ENCODE measurements at places on chromosomes 4 and X.

DNA sequence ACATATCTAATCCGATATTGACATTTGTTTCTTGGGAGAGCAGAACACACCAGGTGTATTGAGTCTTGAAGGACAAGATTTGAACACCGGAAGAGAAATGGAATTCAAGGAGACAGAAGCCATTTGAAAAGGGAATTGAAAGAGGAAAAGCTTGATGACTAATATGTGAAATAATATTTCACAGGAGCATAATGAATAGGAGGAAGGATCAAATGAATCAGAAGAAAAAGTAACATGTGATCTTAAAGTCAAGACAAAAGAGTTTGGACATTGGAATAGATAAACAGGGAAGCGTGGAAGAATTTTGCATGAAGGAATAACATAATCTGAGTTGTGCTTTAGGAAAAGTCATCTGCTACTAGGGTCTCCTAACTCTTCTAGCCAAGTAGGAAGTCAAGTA lies 145.5 kb upstream of the PDHA2 start:
- no peak for DNase-seq

GRCh38 chr4:32470087-32470585 lies 1750.0 kb downstream of the PCDH7 start:
- no peak for DNase-seq

- DNase-seq = no peak
Observed at GRCh38 chrX:85499400-85499799, 119.9 kb upstream of the POF1B start.

DNA sequence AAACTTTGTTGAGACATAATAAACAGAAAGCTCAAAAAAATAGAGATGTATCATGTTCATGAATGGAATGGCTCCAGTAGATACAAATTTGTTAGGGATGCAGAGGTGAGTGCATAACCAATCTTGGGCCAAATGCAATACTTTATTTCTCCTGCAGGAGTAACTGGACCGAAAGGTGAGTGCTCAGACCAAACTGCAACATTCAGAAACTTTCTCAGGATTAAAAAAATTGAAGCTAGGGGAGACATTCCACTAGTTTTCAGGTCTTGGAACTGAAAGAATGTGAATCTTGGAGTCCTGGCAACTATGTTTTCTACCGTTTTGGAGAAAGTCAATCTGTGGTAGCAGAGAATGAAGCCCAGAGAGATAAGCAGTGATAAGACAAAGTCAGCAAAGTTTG lies 21.2 kb upstream of the LCORL start:
- no peak for DNase-seq

- no peak for DNase-seq
Observed at GRCh38 chrX:136622568-136622967, 25.4 kb upstream of the CD40LG start.

GRCh38 chr4:63965875-63966274 lies 443.4 kb downstream of the TECRL start:
- no peak for DNase-seq

DNA sequence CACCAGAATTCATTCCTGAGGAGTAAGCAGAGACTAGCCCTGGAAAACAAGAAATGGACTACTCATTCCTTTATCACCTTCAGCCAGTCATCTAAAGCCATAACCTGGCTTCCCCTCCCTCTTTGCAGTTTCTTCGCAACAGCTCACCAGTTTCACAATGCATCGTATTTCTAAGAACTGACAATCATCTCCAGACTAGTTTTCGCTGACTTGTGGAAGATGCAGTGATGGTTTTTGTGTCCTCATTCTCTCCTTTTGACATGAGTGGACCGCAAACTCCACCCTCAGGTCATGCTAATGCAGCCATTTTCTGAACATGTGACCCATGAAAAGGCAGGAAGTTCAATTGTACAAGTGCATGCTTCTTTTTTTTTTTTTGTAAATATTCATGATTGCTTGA lies 1203.5 kb downstream of the PCDH7 start:
- DNase-seq = no peak

DNA sequence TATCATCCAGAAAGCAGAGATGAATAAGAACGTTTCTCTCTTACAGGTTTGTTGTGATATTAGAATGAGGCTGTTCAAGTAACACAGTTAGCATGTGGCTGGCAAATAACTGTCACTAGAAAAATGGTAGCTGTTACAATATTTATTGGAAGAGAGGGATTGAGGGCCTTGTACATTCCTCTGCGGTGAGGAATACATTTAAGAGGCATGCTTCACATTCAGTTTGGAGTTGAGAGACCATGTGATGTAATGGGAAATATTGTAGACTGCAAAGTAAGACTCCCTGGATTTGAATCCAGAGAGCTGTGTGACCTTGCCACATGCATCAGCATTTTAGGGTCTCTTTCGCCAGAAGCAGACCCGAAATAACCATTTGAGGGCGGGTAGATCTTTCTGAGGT lies 104.8 kb upstream of the KIT start:
- no peak for DNase-seq

- DNase-seq = no peak
Observed at GRCh38 chrX:77693594-77693993, 92.4 kb downstream of the ATRX start.

- no peak for DNase-seq
Observed at GRCh38 chr4:78298618-78299017, 241.5 kb downstream of the FRAS1 start.

- no peak for DNase-seq
Observed at GRCh38 chr4:45100956-45101818, 374.8 kb upstream of the GNPDA2 start.

DNA sequence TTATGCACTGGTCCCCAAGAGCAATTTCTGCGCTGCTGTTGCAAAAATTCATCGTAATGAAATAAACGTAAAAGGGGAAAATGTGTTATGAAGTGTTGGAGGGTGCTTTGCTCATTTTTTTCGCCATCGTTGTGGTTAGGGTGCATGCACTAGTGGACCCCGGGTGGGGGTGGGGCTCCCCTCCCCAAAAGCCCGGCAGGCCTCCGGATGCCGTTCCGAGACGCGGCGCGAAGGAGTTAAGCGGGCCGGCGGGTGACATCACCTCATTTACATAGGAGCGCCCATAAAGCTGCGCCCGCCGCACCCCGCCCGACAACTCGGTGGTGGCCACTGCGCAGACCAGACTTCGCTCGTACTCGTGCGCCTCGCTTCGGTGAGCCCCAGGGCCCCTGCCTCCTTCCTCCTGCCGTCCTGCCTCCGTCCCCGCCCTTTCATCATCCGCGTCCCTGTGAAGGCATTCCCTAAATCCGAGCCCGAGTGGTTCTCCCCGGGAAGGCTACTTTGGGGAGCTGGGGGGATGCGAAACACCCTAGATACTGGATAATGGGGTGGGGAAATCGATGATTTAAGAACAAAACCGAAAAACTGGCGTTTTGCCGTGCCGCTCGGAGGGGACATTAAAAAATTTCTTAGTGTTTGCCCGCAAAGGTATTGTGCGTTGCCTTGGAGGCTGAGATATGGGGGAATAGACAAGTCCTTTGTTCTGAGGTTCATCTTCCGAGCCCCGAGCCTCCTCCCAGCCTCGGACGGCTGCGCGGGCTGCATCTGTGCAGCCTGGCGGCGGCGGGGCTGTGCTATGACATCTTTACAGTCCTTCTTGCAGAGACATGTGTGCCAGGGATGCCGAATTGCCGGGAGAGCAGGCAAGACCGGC lies at the start of gene TMSB4X:
TMSB4X (plus strand) TSS at position 315 of the 874 bp plus-strand sequence.
- DNase-seq = peak; percentile 61

DNA sequence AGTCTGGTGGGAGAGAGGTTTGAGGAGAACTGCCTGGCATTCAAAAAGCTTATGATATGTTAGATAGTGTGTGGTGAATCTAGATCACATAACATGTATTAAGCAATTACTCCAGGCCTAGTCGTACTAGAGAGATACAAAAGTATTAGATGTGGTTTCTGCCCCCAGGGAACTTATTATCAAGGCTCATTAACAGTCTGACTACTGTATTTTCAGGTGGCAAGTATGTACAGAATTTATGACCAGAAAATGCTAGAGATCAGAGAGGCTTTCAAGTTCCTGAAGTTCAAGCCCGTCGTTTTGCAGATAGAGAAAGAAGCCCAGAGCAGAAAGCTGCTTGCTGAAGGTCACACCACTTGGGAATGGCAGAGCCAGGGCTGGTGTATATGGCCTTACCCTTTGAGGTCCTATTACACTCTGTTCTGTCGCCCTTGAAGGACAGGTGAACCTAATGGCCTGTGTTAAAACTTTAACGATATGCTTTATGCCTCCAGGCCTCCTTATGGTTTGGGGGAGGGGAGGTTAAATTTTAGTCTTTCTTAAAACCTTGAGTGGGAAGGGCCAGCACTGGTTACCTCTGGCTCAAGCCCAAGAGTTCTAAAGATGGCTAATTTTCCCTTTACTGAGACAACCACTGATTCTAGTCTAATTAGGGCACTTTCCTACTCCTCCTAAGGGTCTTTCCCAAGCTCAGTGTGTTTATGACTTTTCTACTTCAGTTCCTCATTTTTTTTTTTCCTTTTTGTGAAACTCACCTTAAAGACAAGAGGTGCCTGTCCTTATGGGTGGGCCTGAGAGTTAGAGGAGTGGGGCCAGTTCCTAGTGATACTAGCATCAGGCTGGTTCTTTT lies 19.9 kb downstream of the TMEM164 start:
- DNase-seq = no peak

DNA sequence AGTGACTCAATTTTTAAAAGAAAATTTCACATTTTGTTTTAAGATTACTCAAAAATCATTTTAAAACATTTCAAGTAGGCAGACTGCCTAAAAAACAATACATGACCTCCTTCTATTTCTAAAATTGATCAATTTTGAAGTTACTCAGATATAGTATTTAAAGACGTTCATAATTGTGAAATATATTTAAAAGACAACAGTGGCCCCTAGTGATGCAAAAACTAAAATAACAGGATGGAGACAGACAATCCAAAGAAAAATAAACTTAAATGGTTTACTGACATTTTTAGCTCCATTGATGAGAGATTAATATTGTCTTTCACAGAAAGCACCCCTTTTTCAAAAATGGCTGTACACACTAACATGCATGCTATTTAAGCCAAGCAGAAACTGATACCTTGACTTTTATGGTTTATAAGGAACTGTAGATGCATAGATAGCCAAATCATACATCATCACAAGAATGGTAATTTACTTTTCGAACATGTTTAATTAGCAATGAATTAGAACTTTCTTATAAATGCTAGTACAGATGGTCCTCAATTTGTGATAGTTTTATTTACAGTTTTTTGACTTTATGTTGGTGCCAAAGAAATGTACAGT lies 69.8 kb upstream of the FAT4 start:
- peak; percentile 15 for DNase-seq

Data from stromal cell of bone marrow (primary cell).